ENCODE measurements at places on chromosomes 2 and 18.

- DNase-seq = no peak
Measured at GRCh38 chr18:13412017-13412416, 193.5 kb downstream of the LDLRAD4 start.

DNA sequence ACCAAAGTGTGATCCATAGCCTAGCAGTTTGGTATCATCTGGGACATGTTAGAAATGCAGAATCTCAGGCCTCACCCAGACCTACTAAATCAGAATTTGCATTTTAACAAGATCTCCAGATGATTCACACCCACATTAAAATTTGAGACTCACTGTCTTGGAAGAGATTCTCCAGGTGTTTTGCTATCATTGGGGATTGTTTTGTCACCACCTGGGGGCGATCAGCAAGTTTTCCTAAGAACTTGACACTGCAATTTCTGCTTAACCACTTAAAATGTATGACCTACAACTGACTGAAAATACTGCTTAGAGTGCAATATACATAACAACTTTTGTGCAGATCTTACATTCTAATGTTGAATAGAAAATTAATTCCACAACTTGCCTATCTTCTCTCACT lies 18.9 kb upstream of the ITGA4 start:
- peak; percentile 62 for DNase-seq

- no peak for DNase-seq
Measured at GRCh38 chr18:12017081-12017480, 35.8 kb downstream of the IMPA2 start.

GRCh38 chr2:102761763-102762162 lies at the start of gene TMEM182:
Gene TMEM182 (plus strand): TSS chr2:102762031. CDS start chr2:102762218, 187 bp downstream.
- DNase-seq = no peak

GRCh38 chr2:658426-658825 lies 18.8 kb downstream of the TMEM18 start:
- no peak for DNase-seq

DNA sequence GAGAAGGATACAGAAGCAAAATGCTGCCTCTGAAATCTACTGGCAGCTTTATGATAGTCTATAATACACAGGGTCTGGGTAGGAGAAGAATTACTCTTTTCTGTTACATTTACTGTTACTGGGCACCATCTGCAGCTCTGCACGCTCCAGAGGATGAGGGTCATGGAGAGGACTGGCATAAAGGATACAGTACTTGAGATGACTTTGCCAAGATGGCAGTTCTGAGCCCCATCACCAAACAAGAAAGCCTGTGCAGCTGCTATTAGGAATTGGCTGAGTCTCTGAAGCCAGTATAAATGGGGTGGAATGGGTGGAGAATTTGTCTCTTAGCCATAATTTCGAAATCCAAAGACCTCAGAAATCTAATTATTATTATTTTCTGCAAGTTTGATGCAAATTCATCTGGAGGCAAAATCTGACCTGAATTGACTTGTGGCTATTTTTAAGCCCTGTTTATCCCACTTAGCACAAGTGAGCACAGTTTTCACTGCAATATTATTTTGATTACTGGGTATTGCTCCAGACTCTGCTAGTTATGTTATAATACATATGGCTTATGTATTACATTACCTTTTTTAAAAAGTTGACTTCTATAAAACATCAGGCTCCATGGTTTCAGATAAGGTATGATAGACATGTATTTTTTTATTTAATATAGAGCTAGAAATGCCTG lies 579.5 kb downstream of the MBD2 start:
- DNase-seq = no peak

DNA sequence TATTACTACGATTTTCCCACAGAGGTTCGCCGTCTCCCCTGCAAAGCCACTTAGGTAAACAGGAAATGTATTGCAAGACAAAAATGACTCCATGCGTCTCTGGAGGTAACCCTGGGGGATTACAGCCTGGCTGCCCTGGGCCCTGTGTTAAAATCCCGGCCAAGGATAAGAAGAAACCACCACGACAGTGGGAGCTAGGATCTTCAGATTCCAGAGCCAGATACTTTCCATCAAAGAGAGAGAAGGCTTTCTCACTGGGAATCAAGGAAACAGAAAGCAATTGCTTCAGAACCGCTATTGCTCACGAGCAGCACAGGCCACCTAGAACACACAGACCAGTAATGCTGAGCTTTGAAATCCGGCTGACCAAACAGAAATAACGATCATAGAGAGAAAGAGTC lies 97.9 kb upstream of the ZNF516 start:
- no peak for DNase-seq

DNA sequence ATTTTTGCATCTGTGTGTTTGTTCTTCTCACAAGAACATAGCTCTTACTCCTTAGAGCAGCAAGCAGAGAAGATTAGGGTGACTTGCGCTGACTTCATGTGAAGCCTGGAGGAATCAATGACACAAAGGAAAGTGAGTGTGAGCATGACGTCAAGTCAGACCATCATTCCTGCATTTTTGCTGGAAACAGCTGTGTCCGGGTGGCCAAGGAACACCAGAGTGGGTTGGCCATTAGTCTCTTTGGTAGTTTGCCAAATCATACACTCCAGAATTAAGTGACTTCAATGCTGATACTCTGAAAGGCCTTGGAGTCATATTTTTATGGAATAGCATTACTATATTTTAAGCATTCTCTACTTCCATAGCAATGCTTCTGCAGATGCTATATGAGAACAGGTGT lies 597.2 kb downstream of the DCDC2C start:
- DNase-seq = no peak

- no peak for DNase-seq
Measured at GRCh38 chr2:46702537-46702936, 213.1 kb downstream of the MCFD2 start.

- DNase-seq = no peak
Measured at GRCh38 chr18:13067124-13067523, 76.0 kb downstream of the CEP192 start.

GRCh38 chr2:147630585-147630984 lies 214.2 kb upstream of the ACVR2A start:
- DNase-seq = peak; percentile 42

- DNase-seq = no peak
Measured at GRCh38 chr18:53451902-53452301, 772.6 kb downstream of the MBD2 start.

- DNase-seq = no peak
Measured at GRCh38 chr2:140416577-140416976, 1636.4 kb upstream of the NXPH2 start.

- DNase-seq = no peak
Measured at GRCh38 chr2:233422649-233423551, 68.6 kb downstream of the DGKD start.

GRCh38 chr2:149261692-149262091 lies 68.7 kb upstream of the LYPD6 start:
- no peak for DNase-seq

GRCh38 chr2:31644551-31644950 lies 63.8 kb upstream of the SRD5A2 start:
- DNase-seq = no peak

GRCh38 chr2:203404996-203405395 lies 76.8 kb downstream of the ABI2 start:
- no peak for DNase-seq

- no peak for DNase-seq
Measured at GRCh38 chr2:217846321-217846743, 156.5 kb downstream of the TNS1 start.

- no peak for DNase-seq
Measured at GRCh38 chr2:85540133-85540648, 1.2 kb downstream of the MAT2A start.

GRCh38 chr2:20456116-20456571 lies 9.3 kb downstream of the RHOB start:
- no peak for DNase-seq

DNA sequence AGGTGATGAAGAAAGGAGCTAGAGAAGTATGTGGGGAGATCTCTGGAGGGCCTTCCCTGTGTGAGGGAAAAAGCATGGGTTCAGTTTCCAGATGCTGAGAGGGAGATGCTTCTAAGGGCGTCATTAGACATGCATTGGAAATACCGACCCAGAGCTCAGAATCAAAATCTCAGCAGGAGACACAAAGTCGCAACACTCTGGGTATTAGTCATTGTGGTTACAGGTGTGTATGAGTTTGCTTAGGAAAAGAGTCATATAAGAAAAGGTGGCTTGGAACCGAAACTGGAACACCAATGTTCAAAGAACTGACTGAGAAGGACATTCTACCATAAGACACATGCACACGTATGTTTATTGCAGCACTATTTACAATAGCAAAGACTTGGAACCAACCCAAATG lies 477.1 kb downstream of the FBXO15 start:
- DNase-seq = no peak

GRCh38 chr18:70116949-70117348 lies 88.5 kb downstream of the RTTN start:
- no peak for DNase-seq

- no peak for DNase-seq
Measured at GRCh38 chr2:199302851-199303250, 154.9 kb downstream of the SATB2 start.

DNA sequence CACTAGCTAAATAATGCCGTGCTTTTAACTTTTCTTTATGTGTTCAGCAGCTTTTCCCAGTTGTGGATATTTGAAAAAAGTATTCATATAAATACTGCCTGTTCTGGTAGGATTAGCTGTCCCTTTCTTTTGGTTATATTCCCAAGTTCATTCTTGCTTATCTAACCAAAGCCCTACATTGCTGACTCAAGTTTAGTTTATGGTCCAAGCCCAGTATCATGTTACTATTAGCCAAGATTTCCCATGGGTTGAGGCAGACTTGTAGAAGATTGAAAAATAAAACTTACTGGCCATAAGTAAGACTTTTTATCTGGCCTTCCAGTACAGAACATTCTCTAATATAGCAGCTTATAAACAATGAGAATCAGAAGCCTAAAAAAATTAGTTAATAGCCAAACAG lies 49.7 kb upstream of the NFE2L2 start:
- no peak for DNase-seq

DNA sequence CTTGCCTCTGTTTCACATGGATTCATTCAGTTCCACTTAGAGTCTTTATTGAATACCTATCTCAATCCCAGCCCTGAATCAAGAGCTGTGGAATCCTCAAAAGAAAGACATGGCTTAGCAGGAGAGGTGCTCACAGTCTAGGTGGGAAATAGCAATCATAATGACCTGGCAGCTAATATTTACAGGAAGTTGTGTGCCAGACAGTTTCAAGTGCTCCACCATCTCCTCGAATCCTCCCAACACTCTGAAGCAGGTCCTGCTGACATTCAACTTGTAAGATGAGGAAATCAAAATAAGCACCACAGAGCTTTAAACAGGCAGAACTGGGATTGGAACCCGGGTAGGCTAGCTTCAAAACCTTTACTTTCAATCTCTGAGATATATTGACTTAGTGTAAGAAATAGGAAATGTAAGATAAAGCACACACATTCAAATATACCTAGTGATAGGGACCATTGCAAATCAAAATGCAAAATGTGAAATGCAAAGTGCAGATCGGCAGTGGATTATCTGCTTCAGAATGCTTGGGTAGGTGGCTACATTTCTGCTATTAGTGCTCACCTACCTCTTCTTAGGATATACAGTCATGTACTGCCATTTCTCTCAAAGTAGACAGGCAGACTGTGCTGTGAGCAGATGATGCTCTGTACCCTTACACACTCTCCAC lies 182.0 kb downstream of the PRKCE start:
- DNase-seq = no peak

All from CD4-positive, alpha-beta T cell treated with Interleukin-4 for 4 hours (primary cell).